ENCODE measurements at places on chromosomes 12 and 14. TPM values are rescaled to one million over a fixed set of nuclear protein-coding genes. Genes with fewer than 3 reads are reported as not detected.

The RPS26 gene
- total RNA-seq = 655 TPM

The ANKRD33 gene
- 1.7 TPM for total RNA-seq

The DLK1 gene
- 1.1 TPM for total RNA-seq

The DCD gene
- not detected for total RNA-seq

The KRT71 gene
- not detected for total RNA-seq

The CYP27B1 gene
- 2.7 TPM for total RNA-seq

The ERP27 gene
- total RNA-seq = not detected

The KMT2D gene
- total RNA-seq = 86.1 TPM

The SLC39A9 gene
- 48.1 TPM for total RNA-seq

DNA sequence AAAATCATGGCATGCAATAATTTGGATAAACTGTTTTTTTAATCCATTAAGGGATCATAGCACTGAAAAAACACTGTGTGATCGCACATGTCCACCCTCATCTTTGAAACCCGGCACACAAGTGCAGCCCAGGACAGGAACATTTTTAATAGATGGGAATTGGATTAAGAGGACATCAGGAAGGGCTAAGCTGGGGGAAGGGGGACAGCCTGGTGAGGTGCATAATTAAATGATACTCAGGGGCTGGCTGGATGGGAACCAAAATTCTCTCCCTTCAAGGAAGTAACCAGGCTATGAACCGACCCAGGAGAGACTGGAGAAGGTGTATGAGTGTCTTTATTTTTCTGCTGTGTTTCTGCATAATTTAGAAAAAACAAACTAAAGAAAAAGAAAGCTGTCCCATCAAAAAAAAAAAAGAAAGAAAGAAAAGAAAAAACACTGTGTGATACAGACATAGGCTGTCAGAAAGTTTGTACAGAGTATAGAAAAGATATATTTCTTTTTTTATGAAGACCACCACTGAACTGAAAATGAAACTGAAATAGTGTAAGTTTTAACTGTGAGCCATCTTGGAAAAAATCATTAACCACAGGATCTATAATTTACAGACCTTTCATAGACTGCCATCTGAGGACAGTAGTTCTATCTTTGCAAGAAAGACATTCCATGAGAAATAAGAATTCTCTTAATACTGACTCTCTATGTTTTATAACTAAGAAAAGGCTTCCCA, 75.1 kb upstream of the SLC38A4 start:
- no peak for DNase-seq

DNA sequence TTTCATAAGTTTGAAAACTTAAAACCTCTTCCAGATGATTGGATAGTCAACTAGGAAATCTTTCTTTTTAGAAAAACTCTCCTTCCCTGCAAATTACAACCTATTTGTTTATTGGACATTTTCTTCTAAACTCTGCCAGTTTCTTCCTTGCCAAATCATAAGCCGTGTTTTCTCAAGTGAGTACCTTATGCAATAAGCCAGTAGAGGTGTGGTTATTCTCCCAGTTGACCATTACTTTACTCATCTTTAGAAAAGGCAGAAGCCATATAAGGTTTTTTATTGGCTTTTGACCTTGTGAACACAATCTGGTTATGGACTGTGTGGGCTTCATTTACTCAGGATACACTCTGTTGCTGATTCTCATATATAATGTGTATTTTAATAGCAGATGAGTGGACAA, 14.6 kb downstream of the ACTR6 start:
- DNase-seq = no peak

- no peak for DNase-seq
Measured at GRCh38 chr12:42483521-42483790, 106.1 kb downstream of the PRICKLE1 start.

DNA sequence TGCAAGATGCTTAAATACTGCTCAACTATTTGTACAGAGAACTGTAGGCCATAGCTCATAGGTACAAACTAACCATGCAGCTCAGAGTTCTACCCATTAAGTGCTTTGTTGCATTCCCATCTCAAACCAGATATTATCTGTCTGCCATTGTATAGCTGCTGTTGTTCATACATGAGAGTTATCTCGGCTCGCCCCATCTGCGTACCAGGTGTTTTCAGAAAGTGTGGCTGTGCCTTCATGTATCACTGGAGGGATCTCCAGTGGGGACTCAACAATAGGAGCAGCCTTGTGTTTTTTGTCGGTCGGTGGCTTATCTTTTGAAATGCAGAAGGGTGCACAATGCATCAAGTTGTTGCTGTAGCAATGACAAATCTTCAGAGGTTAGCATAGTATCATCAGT, 678.3 kb downstream of the RERGL start:
- DNase-seq = no peak

DNA sequence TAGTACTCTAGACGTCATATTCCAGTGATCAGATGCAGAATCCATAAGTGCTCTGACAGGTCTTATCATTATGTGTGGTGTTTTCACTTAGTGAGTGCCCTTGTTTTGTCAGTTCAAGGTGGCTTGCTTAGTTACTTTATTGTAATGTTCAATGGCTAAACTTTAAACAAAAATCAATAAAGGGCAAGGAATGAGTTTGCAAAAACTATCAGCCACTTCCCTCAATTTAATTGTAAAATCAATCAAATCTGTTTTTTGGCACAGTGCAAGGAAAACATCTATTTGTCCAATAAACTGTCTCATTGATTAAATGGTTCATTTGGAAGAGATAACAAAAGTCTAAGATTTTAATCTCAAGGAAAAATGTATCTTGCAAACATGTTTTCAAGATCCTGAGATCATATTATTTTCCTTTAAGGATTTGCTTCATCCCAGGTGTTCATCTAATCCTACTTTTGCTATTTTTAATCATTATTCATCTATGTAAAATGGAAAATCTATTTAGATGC, 59.6 kb upstream of the EEA1 start:
- no peak for DNase-seq

DNA sequence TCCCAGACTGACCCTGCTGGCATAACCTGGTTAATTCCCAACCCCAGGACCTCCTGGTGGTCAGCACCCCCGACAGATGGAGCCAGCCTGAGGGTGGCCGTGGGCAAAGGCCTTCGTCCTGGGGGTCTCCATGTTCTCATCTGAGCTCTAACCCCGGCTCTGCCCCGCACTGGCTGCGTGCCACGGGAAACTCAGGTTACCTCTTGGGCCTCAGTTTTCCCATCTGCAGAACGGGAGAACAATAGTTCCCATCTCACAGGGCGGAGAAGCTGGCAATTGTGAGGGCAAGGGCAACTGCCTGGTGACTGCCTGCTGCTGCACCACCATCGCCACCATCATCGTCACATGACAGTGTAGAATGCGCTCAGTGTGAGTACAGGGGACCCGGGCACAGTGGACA, 77.9 kb downstream of the RFLNA start:
- no peak for DNase-seq

GRCh38 chr14:50932156-50932555, 12.1 kb downstream of the PYGL start:
- DNase-seq = no peak

GRCh38 chr14:81990312-81990761, 456.7 kb upstream of the SEL1L start:
- peak; percentile 72 for DNase-seq

DNA sequence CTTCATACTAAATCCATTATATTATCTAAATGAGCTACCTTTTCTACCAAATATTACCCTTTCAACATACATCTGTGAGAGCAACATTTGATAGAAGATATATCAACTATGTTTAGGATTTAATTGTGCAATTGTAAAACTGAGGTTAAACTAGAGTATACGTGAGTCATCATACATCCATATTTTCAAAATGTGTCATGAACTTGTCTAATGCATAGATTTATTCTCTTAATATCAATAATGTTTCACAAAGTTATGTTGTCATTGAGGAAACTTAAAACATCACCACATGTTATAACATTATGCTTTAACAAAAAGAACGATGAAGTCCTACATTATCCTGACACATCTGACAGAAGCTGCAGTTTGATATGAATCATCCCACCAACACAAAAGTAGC, 645.5 kb upstream of the NOVA1 start:
- no peak for DNase-seq

DNA sequence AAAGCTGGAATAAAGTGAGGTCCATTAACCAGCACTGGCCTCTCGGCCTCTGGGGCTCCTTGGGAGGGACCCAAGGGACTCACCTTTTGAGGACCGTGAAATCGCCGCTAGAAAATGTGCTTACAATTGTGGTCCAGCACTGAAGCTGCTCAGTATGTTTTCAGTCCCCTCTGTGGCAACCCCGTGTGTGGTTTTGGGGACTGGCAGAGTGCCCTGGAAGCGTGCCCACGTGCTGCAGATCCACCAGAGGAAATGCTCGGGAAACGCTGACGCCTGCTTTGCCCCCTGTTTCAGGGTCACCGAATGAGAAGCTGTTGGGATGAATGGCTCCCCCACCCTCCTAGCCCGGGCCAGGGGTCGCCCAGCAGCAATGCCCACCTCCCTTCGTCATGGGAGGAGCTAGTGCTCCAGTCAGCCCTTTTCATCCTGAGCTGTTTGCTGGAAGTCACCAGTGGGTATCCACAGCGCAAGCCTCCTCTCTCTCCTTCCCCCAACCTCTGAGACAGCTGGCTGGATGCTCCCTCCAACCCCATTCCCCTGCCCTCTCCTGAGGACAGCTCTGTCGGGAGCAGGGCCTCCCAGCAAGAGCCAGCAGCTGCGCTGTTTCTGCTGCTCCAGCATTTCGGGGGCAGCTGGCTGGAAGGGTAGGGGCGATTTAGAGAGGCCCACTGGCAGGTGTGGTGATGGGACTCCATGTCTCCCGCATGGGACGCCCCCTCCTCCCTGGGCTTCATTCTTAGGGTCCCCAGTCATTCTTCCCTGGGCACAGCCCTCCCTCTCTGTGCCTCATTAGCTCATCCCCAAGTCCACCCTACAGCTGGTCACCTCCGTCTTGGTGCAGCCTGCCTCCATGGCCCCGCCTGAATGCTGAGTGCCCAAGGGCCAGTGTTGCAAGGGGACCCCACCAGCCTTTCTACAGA, 33.2 kb upstream of the PPP1R13B start:
- no peak for DNase-seq

DNA sequence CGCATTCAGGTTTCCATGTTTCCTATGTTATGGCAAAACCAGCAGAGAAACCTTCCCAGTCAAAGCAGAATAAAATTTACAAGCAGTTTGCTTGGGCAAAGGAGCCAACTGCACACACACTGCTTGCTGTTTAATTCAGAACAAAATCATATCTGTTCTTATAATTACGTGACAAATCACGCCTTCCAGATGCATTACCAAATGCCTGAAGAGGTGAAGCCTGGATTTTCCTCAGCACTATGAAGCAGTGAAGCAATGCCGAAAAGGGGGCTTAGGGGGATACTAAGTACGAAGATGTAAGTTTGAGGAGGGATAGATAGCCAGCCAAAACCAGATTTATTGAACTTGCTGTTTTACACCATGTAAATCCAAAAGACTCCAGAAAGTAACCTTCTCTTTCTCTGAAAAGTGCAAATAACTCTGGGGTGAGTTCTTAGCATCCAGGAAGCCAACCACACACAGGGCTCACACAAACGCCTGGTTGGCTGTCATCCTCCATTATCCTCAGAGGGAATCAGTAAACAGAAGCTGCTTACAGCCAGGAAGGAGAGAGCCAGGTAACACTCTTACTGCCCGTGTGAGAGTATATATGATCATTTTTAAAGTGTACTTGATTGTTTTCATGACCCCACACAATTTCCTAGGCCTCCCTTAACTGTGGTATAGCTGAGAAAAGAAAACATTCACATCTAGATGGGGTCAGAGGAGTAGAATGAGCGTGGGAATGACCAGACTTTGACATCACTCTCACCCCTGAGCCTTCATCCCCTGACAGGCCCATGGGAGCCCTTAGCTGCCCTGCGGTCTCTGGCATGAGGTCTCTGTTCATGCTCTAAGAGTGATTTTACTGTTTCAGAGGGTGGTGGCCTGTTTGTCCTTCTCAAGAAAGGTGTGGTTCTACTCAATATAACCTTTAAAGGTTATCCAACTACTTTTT, 442.5 kb downstream of the EGLN3 start:
- DNase-seq = no peak

DNA sequence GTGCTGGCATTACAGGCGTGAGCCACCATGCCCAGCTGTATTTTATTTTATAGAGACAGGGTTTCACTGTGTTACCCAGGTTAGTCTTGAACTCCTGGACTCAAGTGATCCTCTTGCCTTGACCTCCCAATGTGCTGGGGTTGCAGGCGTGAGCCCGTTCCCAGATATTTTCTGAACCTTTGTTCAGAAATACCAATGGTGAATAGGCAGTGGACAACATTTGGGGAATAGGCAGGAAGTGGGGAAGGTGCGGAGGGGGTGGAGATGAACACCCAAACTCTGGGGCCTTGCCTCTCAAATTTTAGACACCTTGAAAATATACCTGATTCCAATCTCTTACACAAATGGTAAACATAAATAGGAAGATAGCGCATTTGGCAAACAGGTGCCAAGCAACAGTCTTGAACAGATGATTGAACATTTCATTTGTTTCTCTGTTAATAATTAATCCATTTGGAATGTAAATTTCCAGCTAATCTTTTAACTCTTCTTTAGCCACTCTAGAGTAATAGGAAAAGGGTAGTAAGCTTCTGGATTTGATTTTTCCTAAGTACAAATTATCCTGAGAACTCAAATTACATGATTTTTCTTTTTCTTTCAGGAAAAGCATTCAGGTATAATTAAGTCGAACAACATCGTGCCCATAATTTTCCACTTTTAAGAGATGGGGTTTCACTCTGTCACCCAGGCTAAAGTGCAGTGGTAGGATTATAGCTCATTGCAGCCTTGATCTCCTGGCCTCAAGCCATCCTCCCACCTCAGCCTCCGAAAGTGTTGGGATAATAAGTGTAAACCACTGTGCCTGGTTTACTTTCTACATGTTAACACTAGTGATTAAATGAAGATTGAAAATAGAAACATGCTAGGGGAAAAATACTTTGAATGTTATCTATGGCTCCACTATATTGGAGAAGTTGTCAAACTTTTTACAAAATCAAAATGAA, 22.9 kb upstream of the RNF34 start:
- DNase-seq = no peak

- no peak for DNase-seq
Measured at GRCh38 chr12:109544955-109545531, 28.3 kb downstream of the MMAB start.

GRCh38 chr12:104513681-104514080, 56.9 kb downstream of the CHST11 start:
- DNase-seq = no peak

DNA sequence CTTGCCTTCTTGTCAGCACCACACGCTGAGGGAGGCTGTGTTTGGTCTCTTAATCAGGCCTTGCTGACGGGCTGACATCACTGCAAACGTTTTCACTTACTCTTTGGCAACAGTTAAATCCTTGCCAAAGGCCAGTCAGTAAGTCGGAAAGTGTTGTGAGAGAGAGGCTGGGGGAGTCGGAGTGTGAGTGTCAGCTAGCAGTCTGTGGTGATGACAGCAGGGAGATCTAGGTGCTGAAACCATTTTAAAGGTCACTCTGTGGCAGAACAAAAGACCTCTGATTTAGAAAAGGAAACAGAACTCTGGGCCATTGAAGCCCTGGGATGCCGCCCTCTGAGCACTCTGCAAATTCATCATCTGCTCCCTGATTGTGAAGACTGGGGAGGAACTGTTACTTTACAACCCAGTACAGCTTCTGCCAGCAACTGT, 143.5 kb downstream of the PAX9 start:
- peak; percentile 29 for DNase-seq

GRCh38 chr14:95515596-95516552, 576 bp downstream of the SYNE3 start:
- DNase-seq = peak; percentile 78

- no peak for DNase-seq
Measured at GRCh38 chr12:106343214-106343528, 14.4 kb upstream of the POLR3B start.

- DNase-seq = peak; percentile 83
Measured at GRCh38 chr14:50396631-50397389, at the start of gene CDKL1. Gene CDKL1 (minus strand): TSS chr14:50396881. CDS start chr14:50395868, 1,013 bp downstream.
